ENCODE measurements at places on chromosomes 2 and 18.

DNA sequence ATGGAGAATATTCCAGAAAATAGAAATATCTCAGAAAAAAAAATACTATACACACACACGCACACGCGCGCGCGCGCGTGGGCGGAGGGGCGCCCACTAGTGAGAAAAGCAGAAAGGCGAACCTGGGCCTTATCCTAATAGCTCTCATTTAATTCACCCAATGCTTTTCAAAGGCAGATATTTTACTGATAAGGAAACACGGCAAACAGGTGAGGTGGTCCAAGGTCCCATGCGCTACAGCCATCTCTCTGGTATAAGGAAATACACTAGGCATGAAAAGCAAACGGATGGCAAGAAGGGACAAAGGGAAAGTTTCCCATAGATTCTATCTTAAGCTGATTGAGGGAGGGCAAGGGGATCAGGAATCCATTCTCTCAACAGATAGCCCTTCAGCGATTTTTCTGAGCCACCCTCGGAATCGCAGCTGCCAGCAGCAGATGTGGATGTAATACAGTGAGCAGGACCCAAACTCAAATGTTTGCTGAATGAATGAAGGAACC is 136.7 kb downstream of the TMEM247 start:
- DNase-seq = peak; percentile 43

- no peak for DNase-seq
These were observed 22.3 kb upstream of the GPR17 start for GRCh38 chr2:127623388-127624319.

DNA sequence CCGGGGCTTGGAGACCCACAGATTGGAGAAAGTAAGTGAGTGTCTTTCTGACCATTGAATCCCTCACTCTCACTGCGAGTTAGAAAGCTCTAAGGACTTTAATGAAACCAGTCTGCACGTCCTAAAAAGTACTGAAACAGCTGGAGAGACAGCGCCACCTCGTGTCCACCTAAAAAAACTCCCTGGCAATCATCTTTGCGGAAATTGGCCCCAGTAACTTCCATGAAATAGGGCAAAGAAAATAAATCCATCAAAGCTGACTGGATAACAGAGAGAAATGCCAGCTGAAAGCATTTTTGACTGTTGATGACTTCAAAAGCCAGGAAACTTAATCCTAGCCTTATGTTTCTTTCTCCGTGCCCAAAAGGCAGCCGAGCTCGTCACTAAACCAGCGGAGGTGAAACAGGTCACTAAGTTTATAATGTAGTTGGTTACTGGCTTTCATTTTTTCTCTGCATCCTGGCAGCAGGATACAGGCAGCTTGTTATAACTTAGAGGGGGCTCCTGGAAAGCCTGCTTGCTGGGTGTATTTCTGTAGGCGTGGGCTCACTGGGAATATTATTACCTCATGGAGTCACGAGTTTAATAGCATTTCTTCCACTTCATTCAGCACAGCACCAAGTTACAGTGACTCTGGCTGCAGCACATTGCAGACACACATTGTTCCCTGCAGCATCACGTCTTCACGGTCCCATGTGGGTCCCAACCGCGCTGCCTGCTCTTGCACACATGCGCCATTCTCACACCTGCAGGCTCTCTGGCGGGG is 266.5 kb downstream of the HRH4 start:
- DNase-seq = peak; percentile 72

- peak; percentile 83 for DNase-seq
These were observed 115.9 kb downstream of the HAUS1 start for GRCh38 chr18:46220116-46220515.

DNA sequence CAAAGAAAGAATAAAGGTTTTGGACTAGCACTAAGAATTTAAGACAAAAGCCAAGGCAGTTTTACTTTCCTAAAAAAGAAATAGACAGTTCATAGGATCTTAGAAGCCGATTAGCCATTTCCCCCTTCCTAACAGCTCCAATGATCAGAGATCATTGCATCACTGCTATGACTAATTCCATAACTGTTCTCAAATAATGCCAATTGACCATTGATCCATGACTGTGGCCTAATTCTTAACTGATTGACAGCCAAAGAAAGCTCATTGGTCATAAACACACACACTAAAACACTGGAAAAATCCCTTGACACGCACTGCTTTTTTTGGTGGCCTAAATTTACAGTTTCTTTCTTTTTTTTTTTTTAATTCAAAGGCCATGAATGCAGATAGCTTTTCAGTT is 345.0 kb upstream of the ACVR2A start:
- peak; percentile 89 for DNase-seq

GRCh38 chr18:6210349-6211173 is 204.2 kb downstream of the L3MBTL4 start:
- no peak for DNase-seq

All from kidney tubule cell (primary cell).